Activated CD8-positive, alpha-beta memory T cell treated with anti-CD3 and anti-CD28 coated beads, Interleukin-2, amount 10 ng/mL, durations not matched to agents 7 days and 5 days (primary cell): ENCODE measurements at places on chromosomes 5 and 9.

DNA sequence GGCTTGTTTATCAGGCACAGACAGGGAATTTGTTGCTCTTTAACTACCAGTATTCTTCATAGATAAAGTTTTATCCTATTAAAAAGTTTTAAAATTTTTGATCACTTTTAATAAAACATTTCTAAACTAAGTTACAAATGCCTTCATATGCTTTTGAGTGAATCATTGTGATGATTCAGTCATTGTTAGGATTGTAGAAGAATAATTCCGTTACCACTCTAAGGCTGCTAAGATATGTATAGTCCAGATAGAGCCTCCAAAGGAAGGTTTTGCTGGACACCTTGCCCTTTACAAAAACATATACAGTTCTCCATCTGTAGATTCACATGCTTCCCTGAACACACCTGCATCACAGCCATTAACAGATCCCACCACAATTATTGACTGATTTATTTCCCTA lies 233.7 kb downstream of the SPOCK1 start:
- no peak for DNase-seq

GRCh38 chr9:134593286-134594077 lies 48.1 kb upstream of the COL5A1 start:
- DNase-seq = peak; percentile 21

DNA sequence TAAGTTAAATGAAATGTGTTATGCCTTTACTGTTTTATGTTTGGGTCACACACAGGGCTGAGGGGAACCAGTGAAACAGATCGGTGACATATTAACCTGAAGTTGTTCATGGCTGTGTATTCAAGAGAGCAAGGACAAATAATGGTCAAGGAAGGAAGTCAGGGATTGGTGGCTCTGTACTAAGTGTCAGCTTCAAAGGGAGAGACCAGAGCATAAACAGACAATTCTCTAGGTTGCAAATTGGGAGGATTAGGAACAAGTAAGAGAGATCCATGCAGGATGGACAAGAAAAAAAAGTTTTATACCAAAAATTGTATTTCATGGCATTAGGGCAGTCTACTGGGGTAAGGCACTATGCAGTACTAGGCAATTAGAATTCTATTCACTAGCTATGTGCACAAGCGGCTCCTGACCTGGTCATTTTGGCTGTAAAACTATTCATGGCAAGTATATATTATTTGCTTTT lies 156.3 kb downstream of the PLPPR1 start:
- no peak for DNase-seq

DNA sequence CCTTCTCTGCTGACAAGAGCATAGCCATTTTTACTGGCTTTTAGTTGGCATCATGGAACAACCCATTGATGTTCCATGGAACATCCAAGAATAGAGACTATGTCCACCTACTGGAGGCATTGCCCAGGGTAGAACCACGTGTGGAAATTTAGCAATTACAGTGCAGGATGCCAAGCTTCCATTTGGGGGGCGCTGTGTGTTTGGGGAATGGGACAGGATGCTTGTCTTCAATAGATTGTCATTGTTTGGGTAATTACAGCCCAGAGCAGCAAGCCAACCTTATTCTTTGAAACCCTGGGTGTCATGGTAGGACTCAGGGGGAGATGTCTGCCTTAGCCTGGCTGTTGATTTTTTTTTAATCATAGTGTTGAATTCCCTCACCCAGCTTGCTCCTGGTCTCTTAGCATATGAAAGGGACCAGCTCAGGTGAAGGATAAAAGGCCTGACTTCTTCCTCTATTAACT lies 171.1 kb downstream of the DOCK2 start:
- DNase-seq = no peak

DNA sequence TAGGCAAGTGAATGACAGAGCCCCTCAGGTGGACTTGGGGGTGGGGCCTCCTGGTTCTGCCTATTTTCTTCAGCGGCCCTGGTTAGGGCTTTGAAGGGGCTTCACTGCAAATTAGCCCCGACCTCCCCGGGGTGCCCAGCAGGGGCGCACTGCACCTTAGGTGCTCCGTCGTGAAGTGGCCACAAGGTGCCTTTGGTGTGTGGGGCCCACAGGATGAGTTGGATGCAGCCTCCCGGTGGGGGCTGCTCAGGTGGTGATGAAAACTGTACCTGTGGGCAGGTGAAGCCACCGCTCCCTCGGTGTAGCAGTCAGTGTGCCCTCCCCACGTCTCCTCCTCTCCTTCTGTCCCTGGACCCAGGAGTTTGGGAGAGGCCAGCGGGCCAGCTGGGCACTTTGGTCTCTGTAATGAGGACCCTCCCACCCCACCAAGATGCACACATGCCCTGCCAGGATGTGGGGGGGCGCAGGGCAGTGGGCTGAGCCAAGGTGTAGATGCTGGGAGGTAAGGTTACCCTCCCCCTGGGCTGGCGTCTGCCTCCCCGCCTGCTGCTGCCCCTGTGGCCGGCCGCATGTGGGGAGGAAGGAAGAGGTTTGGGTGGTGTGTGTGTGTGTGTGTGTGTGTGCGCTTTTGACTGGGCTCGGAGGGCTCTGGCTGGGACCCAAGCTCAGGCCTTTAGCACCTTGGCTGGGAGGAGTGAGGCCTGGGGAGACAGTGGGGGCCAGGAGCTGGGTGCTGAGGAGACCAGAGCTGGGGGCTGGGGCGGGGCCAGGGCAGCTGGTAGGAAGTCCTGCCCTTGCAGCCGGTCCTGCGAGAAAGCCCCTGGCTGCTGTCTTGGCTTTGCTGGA lies 55.6 kb downstream of the RXRA start:
- DNase-seq = peak; percentile 80

DNA sequence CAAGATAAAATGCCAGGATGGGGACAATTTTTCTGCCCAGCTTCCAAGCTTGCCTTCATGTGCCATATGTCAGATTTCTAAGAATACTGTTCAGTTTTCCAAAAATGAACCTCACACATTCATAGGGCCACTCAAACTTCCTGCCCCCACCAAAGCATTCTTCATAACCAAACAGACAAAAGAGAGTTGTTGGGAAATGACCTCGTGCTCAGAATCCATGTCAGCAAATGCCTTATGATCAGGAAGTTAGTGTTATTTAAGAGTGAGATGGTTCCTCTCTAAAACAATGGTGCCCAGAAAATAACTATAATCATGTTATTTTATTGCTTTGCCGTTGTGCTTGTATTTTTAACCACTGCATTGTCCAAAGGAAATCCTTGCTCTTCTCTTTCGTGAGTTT lies 208.2 kb downstream of the ZNF608 start:
- DNase-seq = no peak

GRCh38 chr5:179171816-179172745 lies 111.9 kb downstream of the ZNF354C start:
- DNase-seq = no peak

- DNase-seq = no peak
Observed at GRCh38 chr9:14315875-14316601, 2.1 kb upstream of the NFIB start.

GRCh38 chr9:3299872-3300271 lies 225.9 kb downstream of the RFX3 start:
- no peak for DNase-seq

GRCh38 chr5:16855485-16855884 lies 80.6 kb downstream of the MYO10 start:
- no peak for DNase-seq

DNA sequence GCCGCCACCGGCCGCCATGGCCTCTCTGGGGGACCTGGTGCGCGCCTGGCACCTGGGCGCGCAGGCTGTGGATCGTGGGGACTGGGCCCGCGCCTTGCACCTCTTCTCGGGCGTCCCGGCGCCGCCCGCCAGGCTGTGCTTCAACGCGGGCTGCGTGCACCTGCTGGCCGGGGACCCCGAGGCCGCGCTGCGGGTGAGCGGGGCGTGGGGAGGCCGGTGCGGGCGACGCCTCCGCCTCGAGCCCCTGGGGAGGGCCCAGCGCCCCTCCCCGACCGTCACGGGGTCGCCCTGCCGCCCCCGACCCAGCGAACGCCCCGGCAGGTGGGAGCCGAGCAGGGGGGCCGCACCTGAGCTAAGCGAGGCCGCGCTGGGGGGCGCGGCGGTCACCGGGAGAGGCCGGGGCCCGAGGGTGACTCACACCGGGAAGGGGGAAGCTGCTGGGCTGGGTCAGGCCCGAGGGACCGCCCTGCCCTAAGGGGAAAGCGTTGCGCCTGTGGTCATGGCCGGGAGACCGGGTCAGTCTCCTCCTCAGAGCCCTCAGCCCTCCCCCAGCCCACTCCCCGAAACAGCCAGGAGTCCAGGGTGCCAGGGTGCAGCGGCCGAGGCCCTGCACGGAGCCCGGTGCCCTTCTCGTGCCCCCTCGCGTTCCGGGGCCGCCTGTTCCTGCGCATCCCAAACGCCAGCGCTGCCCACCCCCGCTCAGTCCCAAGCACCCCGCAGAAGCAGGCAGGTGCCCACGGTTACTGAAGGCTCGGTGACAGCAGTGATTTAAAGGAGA lies 510 bp downstream of the NOXA1 start:
- DNase-seq = no peak

- no peak for DNase-seq
Observed at GRCh38 chr9:69175486-69175885, 1.4 kb downstream of the TJP2 start.

- no peak for DNase-seq
Observed at GRCh38 chr5:164597293-164597900, 1092.0 kb downstream of the MAT2B start.

GRCh38 chr9:26077860-26078259 lies 399.6 kb upstream of the TUSC1 start:
- DNase-seq = no peak

GRCh38 chr5:96516631-96517071 lies 83.6 kb upstream of the PCSK1 start:
- DNase-seq = no peak

DNA sequence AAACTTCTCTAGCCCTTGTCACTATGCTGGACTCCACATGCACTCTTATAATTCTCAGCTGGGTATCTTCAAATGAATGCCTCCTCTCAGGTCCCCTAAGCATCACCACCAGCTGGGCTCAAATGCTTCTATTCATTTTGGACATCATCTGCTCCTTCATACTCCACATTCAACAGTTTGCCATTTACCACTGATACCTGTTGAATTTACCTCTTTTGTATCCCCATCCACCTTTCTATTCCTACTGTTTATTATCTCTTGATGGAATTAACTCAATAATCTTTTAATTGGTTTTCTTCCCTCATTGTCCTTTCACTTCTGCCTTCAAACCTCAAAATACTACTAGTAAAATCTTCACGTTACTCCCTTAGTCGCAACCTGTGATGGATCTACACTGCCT lies 14.5 kb downstream of the RANBP6 start:
- DNase-seq = no peak

- no peak for DNase-seq
Observed at GRCh38 chr5:14035859-14036503, 91.5 kb upstream of the DNAH5 start.

- peak; percentile 72 for DNase-seq
Observed at GRCh38 chr9:128724744-128725211, 851 bp upstream of the ZDHHC12 start.

- DNase-seq = no peak
Observed at GRCh38 chr9:81609782-81610739, 79.3 kb downstream of the TLE1 start.

DNA sequence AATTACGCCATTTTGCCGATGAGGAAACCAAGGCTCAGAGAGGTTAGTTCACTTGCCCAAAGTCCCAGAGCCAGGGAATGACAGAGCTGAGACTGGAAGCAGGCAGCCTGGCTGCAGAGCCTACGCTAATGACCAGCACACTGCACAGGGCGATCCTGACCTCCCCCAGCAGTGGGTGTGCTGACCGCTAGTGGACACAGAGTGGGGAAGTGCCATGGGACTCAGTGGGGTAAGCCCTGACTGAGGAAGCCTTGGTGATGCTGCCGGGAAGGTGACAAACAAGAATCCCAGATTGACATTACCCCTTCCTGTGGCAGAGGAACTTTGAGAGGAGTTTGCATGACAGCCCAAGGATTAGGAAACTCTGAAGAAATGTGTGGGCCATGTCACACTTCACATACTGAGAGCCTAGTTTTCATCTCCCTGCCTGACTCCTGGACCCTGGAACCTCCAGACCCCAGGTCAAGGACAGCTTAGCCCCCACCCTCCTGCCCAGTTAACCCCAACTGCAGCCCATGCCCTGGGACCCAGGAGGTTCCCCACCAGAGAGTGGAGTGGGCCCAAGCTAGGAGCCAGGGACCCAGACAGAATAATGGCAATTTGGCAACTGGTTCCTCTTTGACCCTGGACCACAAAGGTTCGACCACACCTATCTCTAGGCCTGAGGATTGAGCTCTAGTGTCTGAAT lies 19.7 kb upstream of the CSF1R start:
- no peak for DNase-seq

GRCh38 chr9:115046199-115046598 lies 71.8 kb downstream of the TNC start:
- DNase-seq = no peak

DNA sequence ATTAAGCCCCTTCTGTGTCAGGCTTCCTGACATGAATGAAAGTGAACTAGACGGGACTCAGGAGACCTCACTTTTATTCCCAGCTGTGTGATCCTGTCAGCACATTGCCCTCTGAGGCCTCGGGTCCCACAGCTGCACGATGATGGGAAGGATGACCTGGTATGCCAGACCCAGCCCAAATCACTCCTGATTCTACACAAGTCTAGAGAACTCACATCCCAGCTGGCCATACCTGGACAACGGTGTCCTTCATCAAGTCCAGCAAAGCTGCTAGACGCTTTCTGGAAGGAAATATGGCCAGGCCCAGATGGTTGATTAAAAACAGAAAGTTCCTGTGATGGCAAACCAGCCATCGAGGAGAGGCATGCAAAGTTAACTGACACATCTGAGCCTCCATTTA lies 118.0 kb upstream of the FSTL4 start:
- peak; percentile 12 for DNase-seq

DNA sequence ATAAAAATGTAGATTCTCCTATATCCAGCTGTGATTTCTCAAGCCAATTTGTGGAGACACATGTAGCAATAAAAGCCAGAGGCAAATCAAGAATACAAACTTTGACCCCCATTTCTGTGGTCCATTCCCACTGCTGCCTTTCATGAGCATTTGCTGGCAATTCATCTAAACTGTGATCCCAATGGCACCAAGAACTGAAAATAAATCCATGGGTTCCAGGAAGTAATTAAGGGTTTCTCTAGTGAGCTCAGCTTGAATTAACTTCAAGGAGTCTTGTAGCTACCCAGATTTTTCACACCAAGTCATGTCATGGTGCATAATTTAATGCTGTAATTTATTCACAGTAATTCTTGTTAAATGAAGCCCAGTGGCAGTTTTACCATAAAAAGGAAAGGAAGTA lies 145.0 kb upstream of the SMC2 start:
- no peak for DNase-seq

DNA sequence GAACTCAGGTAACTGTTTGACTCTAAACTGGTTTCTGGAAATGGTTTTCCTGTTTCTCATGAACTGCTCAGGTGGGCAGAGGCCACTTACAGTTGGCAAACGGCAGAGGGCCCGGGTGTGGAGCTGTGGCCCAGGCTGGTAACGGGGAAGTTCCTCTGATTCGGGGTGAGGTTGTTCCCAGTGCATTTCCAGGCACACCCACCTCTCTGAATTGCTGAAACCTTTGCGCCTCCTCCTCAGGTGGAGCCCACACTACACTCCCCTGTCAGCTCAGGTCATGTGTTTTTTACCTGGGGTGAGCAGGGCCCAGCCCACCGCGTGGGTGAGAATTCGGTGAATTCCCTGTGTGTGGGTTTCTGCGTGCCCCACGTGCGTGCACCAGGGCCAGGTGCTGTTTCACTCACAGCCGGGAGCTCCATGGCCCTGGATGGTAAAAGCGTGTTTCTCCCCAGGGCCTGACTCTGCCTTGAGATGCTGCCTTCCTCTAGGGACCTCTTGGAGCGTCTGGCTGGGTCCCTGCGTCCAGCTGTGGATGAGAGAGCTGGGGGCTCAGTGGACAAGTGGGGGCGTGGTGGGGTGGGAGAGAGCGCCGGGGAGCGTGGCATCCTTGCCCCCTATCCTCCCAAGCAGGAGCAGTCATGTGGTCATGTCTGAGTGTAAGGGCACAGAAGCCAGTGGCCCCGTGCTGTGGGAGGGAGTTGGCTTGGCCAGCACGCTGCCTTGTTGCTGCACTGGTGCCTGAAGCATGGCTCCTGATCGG lies 33.5 kb upstream of the LPCAT1 start:
- DNase-seq = peak; percentile 33
